Neural crest cell (in vitro differentiated cells): ENCODE measurements at places on chromosomes 6 and 20. TPM values are rescaled to one million over a fixed set of nuclear protein-coding genes. Genes with fewer than 3 reads are reported as not detected.

KIF6 gene
- total RNA-seq: 1.5 and 2.3 TPM in 2 replicates

DNA sequence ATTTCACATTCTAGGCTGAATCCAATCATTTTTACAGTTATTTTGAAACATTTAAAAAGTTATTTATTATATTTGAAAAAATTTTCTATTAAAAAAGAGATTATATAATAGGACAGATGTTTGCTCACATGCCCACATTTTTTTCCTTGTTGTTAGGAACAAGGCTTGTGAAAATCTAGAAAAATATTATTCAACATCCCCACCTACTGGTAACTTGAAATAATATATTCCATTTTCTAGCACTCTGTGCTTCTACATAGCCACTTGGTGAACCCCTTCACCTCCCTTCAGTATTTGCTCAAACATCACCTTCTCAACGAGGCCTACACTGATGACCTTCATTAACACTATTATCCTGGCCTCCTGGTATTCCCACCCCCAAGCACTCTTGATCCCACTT lies 18.3 kb upstream of the GPRC6A start:
- H3K36me3 ChIP-seq: no peaks in the 10 kb centered on the region
- DNase-seq: no peak
- H3K4me1 ChIP-seq: no peaks in the 10 kb centered on the region
- H3K4me3 ChIP-seq: no peak overlapping the region

SIM1 gene
- 0.55 and 0.58 TPM in 2 replicates for total RNA-seq

- H3K27ac ChIP-seq: no peak overlapping the region
- no peaks in the 10 kb centered on the region for H3K4me1 ChIP-seq
- H3K36me3 ChIP-seq: no peaks in the 10 kb centered on the region
- no peak for DNase-seq
- peaks cover 12% of the 10 kb centered on the region for H3K27me3 ChIP-seq
Observed at GRCh38 chr6:88107241-88107640, 58.9 kb downstream of the CNR1 start.

IL20RA gene
- total RNA-seq: not detected in 2 replicates

- H3K4me3 ChIP-seq: peak overlapping the region; percentile 13
- no peak for DNase-seq
- H3K36me3 ChIP-seq: peaks cover 16% of the 10 kb centered on the region
- no peaks in the 10 kb centered on the region for H3K27me3 ChIP-seq
- H3K27ac ChIP-seq: peak overlapping the region; percentile 79
Observed at GRCh38 chr6:166540631-166541331, 45.7 kb downstream of the RAMACL start.

GRCh38 chr6:11042025-11042749 lies 1.9 kb downstream of the ELOVL2 start:
- H3K4me3 ChIP-seq: peak overlapping the region; percentile 81
- H3K27ac ChIP-seq: no peak overlapping the region
- peaks cover 15% of the 10 kb centered on the region for H3K4me1 ChIP-seq

DNA sequence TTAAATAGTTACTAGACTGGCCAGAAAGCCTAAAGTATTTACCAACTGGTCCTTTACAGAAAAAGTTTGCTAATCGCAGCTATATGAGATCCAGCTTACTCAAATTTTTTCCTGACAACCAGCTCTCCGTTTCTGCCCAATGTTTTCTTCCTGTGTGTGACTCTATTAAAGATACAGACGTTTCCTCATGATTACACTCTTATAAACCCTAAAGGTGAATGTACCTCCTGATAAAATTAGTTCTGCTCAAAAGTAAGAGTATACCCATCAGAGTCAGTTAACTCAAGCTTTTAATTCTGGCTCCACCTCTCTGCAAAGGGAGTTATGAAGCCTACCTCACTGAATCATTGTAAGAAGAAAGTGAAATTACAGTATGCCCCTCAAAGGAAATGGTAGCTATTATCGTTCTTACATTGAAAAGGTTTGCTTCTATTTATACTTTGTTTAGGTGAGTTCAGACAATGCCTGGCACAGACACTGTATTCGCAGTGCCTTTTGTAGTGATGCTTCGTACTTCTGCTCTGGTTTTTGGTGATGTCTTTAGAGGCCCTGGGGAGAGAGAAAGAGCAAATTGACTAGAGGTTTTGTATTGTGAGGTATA lies 10.2 kb upstream of the MROH8 start:
- no peak overlapping the region for H3K4me3 ChIP-seq
- peaks cover 16% of the 10 kb centered on the region for H3K36me3 ChIP-seq
- DNase-seq: no peak
- peaks cover 25% of the 10 kb centered on the region for H3K4me1 ChIP-seq
- no peak overlapping the region for H3K27ac ChIP-seq

DNA sequence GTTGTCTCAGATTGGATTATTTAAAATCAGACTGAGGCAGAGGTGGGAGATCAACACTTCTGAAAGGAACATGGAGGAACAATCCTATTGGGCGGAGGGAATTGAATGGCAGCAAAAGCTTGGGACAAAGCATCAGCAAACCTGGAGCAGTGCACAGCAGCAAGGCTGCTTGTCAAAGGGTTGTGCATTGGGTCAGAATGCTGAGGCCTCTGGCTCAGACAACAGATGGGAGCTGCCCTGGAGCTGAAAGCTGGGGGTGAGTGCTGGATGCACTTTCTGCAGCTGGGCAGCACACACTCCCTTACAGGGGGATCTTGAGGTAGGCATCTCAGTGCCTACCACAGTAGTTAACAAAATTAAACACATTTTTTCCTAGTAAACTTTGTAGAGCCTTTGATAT lies 634.4 kb upstream of the MMS22L start:
- peak overlapping the region; percentile 2 for H3K27ac ChIP-seq
- no peaks in the 10 kb centered on the region for H3K36me3 ChIP-seq
- H3K4me3 ChIP-seq: no peak overlapping the region
- no peaks in the 10 kb centered on the region for H3K27me3 ChIP-seq
- H3K4me1 ChIP-seq: peaks cover 14% of the 10 kb centered on the region

XKR7 gene
- total RNA-seq: 4.5 and 4.9 TPM in 2 replicates

GRCh38 chr6:138795809-138796603 lies at the start of gene ECT2L:
Gene ECT2L (plus strand): TSS chr6:138796087. CDS start chr6:138813275, 17,188 bp downstream.
- no peaks in the 10 kb centered on the region for H3K36me3 ChIP-seq
- H3K27me3 ChIP-seq: peaks cover 11% of the 10 kb centered on the region
- no peak within 1 kb of the TSS for H3K27ac ChIP-seq
- H3K4me3 ChIP-seq: peak within 1 kb of the TSS; percentile 79
- DNase-seq: peak; percentile 50
- H3K4me1 ChIP-seq: peaks cover 33% of the 10 kb centered on the region

TTLL9 gene
- 2.9 and 3.3 TPM in 2 replicates for total RNA-seq
